Activated T-cell treated with anti-CD3 and anti-CD28 coated beads, Interleukin-2, amount 50 U/mL, for 4 hours (primary cell): ENCODE measurements at places on chromosomes 7 and 10. TPM values are rescaled to one million over a fixed set of nuclear protein-coding genes. Genes with fewer than 3 reads are reported as not detected.

DNA sequence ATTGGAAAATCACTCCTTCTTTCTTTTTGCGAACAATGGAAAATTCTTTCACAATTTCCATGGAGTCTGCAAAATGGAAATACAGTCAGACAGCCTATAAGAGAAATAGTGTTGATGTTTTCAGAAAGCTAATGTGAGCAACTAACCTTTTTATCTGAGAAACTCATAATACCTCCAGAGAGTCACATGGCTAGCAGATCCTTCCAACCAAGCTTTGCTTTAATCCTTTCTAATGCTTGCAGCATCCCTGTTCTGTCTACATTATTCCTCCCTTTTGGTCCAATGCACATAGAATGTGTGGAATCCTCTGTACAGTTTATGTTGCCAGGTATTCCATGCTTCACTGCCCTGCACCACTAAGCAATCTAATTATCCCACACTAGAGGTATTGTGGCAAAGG is 717.5 kb upstream of the LRRN3 start:
- DNase-seq = no peak

- no peak for DNase-seq
Observed at GRCh38 chr7:39016609-39017008, 38.9 kb downstream of the POU6F2 start.

MUC3A gene
- total RNA-seq = 0.16 TPM

HABP2 gene
- not detected for total RNA-seq

TRPV5 gene
- not detected for total RNA-seq
